ENCODE measurements at places on chromosomes 7 and 10.

DNA sequence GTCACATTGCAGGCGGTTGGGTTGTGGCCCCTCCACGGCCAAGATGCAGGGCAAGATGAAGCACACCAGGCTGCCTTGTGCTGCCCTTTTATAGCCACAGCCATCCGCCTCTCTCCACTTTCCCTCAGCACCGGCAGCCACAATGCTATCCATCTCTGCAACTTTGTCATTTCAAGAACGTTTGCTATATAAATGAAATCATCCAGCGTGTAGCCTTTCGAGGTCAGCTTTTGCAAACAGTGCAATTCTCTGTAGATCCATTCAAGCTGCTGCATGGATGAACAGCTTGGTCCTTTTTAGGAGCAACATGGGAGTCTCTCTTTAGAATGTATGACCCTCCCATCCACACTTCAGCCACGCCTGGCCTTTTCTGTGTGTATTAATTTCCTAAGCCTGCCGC is 6.4 kb upstream of the IL15RA start:
- no peak for DNase-seq

GRCh38 chr7:98872328-98872924 is 2.6 kb upstream of the TMEM130 start:
- no peak for DNase-seq

DNA sequence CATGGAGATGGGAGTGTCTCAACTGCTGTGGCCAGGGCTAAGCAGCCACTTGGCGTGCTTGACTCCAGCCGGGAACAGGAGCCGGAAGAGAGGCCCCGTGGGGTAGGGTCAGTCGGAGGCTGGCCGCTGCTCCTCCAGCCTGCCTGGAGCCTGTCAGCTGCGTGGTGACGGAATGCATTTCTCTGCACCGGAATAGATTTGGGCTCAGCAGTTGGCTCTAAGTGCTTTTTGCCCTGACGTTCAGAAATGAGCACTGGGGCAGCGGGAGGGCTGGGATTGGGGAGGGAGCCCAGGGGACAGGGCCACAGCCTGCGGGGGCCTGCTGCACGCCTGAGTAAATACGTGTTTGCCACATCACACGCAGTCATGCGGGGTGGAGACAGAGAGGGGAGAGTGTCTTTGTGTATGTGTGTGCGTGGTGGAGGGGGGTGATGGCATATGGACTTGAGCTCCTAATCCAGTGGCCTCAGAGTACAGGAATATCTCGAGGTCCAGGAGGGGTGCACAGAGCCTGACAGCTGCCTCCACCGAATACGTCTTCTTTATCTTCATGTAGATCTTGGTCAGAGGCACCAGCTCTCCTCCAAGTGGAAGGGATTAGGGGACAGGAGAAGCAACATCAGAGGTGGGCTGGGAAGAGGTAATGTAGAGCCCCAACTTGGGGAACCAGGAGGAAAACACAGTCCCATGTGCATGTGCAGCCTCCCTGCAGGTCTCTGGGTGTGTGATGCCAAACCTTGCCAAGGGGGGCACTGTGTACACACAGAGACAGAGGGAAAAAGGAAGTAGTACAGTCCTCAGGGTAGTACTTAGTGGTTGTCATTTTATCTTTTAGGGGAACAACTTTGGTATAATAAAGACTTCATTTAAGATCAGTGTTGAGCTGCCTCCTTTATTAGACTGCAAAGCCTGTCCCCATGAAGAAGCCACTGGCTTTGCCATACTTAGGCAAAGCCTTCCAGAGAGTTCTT is 151.4 kb downstream of the CDH23 start:
- peak; percentile 85 for DNase-seq

DNA sequence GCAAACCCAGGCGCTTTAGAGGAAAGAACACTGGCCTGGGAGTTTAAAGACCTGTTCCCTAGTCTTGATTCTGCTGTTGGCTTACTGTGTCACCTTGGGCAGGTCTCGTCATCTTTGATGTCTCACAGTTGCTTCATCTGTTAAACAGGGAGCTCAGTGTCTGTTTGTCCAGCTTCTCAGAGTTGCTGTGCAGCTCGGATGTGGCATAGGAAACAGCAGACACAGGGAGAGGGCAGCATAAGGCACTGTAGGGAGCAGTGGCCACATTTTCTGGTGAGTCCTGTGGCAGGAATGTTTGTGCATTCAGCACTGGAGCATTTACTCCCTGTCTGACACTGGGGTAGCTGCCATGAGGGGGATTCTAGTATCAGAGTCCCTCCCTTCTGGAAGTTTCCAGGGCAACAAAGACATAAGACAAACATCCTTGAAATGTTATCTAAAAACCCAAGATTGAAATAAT is 2.0 kb downstream of the REPIN1 start:
- DNase-seq = no peak

- no peak for DNase-seq
Measured at GRCh38 chr7:45416846-45417245, 157.3 kb upstream of the ADCY1 start.

DNA sequence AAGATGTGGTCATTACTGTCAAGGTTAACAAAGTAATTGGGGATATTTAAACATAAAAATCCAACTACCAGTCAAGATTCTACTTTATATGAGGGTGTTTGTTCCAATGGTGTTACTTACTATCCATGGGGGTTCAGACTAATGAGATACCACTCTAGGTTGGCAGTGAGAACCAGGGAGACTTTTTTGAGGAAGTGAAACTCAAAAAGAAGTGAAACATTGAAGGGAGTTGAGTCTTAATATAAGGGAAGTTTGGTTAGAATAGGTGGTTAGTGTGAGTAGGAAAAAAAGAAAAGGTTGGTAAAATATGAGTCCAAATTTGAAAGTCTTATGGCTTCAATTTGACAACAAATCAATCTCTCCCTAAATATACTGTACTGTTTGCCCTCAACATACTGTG is 123.6 kb upstream of the ANK3 start:
- no peak for DNase-seq

DNA sequence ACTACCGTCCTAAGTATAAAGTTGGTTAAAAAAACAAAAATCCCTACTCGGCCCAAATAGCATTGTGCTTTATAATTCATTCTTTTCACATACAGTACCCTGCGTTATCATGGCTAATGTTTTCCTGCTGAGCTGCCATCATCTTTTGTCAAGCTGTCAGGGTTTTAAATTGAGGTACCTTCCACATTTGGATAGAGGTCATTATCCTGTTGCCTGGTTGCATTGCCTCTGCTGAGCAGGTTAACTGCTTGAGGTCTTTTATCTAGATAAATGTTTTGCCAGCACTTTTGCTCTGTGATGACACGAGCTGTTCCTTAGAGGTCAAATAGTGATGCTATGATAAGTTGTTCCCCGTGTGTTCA is 94.4 kb upstream of the FZD1 start:
- no peak for DNase-seq

GRCh38 chr7:43362652-43363034 is 220.3 kb upstream of the STK17A start:
- no peak for DNase-seq

- no peak for DNase-seq
Measured at GRCh38 chr10:76112826-76113150, 681.4 kb downstream of the LRMDA start.

DNA sequence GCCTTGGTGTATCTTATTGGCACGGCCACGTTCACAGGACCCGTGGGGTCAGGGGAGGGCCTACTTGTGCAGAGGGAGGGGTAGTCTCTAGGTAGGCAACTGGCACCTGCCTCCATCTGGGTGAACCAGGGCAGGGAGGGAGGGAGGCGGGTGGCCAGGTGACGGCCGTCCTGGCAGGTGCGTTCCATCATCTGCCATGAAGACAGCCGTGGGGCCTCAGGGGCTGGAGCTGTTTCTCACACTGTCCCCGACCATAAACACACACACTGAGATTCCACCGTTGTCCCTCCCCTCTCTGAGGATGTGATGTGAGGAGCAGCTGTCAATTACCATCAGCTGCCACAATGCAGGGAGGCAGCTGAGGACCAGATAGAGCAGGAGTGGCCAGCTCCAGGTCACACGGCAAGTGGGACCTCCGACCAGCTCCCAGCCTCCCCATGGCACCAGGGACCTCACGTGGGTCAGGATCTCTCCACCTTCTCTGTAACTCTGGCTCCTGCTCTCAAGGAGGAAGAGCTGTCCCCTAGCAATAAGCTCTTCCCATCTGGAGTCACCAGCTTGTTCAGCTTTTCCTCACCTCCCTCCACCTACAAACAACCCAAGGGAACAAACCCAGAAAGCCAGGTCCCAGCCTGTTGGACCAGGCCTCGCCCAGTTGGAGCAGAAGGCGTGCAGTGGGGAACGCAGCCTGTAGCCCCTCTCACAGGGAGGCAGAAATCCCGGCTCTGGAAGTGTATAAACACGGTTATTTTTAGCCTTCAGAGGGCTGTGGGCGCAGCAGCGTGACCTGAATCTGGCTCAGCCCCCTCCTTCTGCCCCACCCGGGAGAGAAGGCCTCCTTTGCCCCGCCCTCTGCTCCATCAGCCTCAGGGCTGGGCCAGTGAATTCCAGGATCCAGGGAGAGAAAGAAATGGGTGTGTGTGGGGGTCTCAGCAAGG is 33.1 kb downstream of the ZMIZ1 start:
- no peak for DNase-seq

DNA sequence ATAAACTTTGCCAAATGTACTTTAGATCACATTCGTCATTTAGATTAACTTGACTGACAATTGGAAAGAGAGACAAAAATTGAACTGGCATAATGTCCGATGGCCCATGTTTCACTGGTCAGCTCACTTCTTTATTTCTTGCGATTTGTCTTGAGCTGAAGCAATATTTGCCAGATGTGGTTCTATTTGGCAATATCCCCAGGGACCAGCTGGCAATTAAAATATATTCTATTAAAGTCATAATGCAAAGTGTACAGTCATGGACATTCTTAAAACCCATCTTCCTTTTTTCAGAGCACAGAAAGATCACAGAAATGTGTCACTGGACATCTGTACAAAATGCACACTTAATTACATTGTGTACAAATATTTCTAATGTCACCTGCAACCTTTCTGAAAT is 26.3 kb downstream of the NEBL start:
- no peak for DNase-seq

DNA sequence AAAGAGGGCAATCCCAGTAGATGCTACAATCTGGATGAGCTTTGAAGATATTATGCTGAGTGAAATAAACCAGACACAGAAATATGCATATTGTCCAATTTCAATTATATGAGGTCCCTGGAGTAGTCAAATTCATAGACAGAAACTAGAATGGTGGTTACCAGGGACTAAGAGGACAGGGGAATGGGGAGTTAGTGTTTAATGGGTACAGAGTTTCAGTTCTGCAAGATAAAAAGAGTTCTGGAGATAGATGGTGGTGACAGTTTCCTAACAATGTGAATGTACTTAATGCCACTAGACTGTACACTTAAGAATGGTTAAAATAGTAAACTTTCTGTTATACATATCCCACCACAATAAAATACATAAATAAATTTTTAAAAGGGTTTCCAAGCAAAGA is 236.6 kb downstream of the ELMO1 start:
- no peak for DNase-seq

GRCh38 chr7:17829001-17829400 is 111.3 kb downstream of the SNX13 start:
- DNase-seq = no peak

DNA sequence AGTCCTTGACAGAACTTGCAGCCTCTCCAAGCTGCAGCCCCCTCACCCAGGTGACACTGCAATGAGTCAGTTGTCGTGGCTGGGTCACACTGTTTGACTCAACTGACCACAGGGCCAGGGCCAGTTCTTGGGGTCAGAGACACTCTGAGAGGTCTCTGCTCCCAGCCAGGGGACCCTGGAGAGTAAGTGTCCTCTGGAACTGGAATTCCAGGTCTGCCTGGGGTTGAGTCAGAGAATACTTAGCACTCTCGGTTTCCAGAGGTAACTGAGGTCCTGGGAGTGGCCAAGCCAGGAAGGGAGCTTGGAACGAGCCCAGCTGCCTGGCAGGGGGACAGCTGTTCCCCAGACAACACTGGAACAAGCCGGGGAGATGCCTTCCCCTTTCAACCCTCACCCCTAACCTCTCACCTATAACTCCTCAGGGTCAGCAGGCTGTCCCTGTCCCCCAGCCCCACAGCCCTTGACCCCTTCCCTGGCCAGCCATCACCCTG is 2.2 kb upstream of the MYL10 start:
- no peak for DNase-seq

GRCh38 chr7:1446620-1447032 is 12.6 kb downstream of the MICALL2 start:
- no peak for DNase-seq

DNA sequence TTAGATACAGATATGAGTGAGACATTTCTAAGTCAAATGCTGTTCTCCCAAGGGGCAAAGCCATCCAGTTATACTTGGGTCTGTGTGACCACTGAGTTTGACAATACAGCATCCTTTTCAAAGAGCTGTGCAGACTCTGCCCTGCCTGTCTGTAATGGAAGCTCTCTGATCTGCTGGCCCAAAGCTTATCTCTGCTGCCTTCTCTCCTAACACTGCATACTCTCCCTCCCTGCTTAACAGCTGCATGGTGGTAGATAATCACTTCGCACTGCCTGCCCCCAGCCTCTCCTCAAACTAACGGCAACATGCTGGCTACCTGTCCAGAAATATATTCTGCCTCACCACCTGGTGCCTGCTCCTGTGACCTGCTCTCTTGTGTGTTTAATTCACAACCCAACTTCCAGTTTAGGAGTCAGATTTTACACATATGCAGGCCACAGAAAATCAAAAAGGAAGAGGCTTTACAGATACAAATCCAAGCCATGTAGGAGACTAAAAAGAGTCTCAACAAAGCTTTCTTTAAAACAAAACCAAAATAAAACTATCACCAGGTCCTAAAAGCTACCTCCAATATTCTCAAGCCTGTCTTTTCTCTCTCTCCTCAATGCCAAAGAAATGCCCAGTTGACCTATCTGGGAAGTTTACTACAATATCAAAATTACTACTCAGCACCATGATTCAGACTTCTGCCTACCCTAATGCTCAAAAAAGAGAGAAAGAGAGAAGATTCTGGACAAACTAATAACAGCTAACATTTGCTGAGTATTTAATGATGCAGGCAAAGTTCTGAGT is 145.6 kb downstream of the RELN start:
- DNase-seq = no peak

- no peak for DNase-seq
Measured at GRCh38 chr10:82240408-82240807, 365.4 kb downstream of the NRG3 start.

DNA sequence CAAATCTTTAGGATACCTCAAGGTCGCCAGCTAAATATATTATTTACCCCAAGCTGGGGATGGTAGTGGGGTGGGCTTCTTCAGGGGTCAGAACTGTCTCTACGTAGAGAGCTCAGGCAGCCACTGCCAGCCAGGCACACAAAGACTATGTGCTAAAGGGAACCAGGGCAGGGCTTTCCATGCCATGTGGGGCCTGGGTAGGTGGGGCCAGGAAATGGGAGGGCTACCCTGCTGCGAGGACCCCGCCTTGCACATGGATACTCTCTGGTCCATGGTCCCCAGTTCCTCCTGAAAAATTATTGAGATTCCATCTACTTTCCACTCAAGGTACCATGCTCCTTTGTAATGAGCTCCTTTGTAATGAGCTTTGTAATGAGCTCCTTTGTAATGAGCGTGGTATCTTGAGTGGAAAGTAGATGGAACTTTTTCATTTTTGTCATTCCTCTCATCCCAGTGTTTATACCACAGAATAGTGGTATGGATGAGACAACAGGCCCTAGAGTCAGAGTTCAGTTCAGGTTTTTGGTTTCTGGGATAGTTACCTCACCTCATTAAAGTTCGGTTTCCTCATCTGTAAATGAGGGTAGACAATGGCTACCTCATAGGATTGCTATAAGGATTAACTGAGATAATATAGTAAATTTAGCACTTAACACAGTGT is 5.8 kb downstream of the SYNPO2L start:
- no peak for DNase-seq

- DNase-seq = no peak
Measured at GRCh38 chr10:47111329-47111862, 188.6 kb upstream of the GDF10 start.
